Endothelial cell of umbilical vein (primary cell): ENCODE measurements at places on chromosomes 3 and 15. TPM values are rescaled to one million over a fixed set of nuclear protein-coding genes. Genes with fewer than 3 reads are reported as not detected.
A peak's percentile ranks its signal among the peaks of the same experiment; 100 is the strongest.

The TUBGCP4 gene
- total RNA-seq = 19.4 and 19.8 TPM in 2 replicates

DNA sequence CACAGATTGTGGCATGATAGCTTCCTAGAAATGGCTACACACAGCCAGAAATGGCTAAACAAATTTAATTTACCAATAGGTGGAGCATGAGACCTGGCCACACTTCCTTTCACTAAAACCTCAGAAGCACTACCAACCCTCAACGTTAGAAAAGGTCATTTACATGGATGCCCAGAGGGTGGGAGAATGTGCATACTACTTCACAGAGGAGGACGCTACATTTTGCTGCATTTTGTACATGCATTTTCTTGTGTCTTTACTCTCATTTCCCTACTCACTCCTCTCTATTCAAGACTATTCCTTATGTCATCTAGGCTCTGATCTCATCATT is 40.1 kb downstream of the C2CD4B start:
- H3K36me3 ChIP-seq = no peaks in the 10 kb centered on the region
- DNase-seq = peak; percentile 73
- H3K4me3 ChIP-seq = no peak overlapping the region
- H3K27me3 ChIP-seq = no peaks in the 10 kb centered on the region
- H3K4me1 ChIP-seq = peaks cover 43% of the 10 kb centered on the region

GRCh38 chr3:177294221-177294620 is 96.9 kb upstream of the TBL1XR1 start:
- H3K4me1 ChIP-seq = no peaks in the 10 kb centered on the region
- no peaks in the 10 kb centered on the region for H3K27me3 ChIP-seq
- no peaks in the 10 kb centered on the region for H3K36me3 ChIP-seq
- no peak for DNase-seq
- no peak overlapping the region for H3K27ac ChIP-seq
- no peak overlapping the region for H3K4me3 ChIP-seq

GRCh38 chr3:129645286-129645685 is 38.8 kb upstream of the PLXND1 start:
- no peak for DNase-seq
- no peaks in the 10 kb centered on the region for H3K27me3 ChIP-seq
- H3K36me3 ChIP-seq = no peaks in the 10 kb centered on the region
- H3K4me1 ChIP-seq = no peaks in the 10 kb centered on the region
- no peak overlapping the region for H3K4me3 ChIP-seq

DNA sequence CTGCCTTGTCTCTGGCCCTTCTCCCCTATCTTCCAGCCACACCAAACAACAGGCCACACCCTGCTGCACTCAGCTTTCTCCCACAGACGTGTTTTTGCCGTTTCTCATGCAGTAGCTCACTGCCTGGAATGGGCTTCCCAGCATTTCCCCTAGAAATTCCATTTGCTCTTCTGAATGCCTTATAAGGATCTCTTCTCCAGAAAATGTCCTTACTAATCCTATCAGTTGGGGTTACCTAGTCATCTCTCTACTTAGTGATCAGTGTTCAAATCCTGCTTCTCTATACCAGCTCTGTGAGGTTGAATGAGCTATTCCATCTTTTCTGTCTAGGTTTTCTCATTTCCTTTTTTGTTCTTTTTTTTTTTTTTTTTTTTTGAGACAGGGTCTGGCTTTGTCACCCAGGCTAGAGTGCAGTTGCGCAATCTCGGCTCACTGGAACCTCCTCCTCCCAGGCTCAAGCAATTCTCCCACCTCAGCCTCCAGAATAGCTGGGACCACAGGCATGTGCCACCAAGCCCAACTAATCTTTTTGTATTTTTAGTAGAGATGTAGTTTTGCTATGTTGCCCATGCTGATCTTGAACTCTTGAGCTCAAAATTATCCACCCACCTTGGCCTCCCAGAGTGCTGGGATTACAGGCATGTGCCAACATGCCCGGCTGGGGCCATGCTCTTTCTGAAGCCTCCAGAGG is 98.2 kb upstream of the CHD2 start:
- DNase-seq = no peak
- H3K36me3 ChIP-seq = no peaks in the 10 kb centered on the region
- H3K27me3 ChIP-seq = no peaks in the 10 kb centered on the region
- peaks cover 5% of the 10 kb centered on the region for H3K4me1 ChIP-seq
- H3K4me3 ChIP-seq = no peak overlapping the region
